ENCODE measurements at places on chromosomes 6 and 20.

- no peak for DNase-seq
These were observed 82.0 kb upstream of the EDN1 start for GRCh38 chr6:12208190-12208589.

GRCh38 chr6:439641-440167 lies 48.2 kb downstream of the IRF4 start:
- no peak for DNase-seq

GRCh38 chr6:87825821-87826221 lies 123.8 kb upstream of the AKIRIN2 start:
- DNase-seq: no peak

GRCh38 chr20:23019403-23019802 lies 15.7 kb upstream of the SSTR4 start:
- no peak for DNase-seq

Measured in activated CD8-positive, alpha-beta memory T cell treated with anti-CD3 and anti-CD28 coated beads for 1 hour (primary cell).